ENCODE measurements at places on chromosomes 5 and 9.

DNA sequence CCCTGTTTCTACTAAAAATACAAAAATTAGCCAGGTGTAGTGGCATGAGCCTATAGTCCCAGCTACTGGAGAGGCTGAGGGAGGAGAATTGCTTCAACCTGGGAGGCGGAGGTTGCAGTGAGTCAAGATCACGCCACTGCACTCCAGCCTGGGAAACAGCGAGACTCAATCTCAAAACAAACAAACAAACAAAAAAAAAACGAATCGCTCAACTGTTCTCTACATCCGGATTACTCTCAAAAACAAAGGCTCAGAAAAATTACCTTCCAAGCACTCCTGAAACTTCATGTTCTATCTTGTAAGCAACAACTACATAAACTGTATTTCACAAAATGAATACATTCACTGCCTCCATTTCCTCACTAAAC lies 14.0 kb downstream of the UBAP2 start:
- no peak for DNase-seq

DNA sequence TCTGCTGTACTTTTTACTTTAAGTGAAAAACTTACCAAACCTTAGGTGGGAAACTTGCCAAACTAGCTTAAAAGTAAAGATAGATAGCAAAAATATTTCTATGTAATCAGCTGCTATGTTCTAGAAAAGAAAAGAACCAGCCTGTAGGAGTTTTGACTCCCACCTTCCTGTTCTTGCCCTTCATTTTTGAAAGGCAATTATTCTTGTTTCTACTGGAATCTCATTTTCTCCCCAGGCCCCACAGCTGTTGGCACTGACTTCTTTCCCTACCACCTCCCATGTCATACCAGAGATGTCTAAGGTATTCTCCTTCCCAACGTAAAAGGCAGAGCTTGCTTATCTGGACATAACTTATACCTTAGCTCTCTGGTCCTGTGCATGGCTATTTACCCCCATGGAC lies 389.7 kb downstream of the ARHGEF28 start:
- DNase-seq, result no peak

GRCh38 chr9:136901516-136902258 lies 15.4 kb downstream of the TRAF2 start:
- DNase-seq, result no peak

DNA sequence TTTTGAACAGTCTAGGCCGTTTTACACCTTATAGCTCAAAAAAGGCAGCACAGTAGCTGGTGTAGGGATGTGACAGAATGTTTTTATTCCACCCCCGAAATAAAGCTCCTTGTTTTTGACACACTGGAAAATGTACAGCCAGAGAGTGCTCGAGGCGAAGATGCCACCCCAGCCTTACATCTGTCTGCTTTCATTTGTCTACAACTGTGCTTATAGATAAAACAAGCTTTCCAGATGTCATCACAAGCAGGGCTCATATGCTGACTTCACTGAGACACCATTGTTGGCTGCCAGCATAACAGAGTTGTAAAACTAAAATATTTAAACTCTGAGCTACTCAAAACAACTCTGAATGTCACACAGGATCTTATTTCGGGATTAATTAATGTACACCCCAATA lies 386.3 kb downstream of the BNC2 start:
- no peak for DNase-seq
